ENCODE measurements at places on chromosomes 5 and 9.

GRCh38 chr5:27978322-27978721 lies 939.9 kb upstream of the CDH9 start:
- DNase-seq = no peak

GRCh38 chr5:150227606-150228273 lies 37.9 kb downstream of the SLC6A7 start:
- DNase-seq = no peak

GRCh38 chr9:23555851-23556250 lies 270.2 kb downstream of the ELAVL2 start:
- DNase-seq = no peak

DNA sequence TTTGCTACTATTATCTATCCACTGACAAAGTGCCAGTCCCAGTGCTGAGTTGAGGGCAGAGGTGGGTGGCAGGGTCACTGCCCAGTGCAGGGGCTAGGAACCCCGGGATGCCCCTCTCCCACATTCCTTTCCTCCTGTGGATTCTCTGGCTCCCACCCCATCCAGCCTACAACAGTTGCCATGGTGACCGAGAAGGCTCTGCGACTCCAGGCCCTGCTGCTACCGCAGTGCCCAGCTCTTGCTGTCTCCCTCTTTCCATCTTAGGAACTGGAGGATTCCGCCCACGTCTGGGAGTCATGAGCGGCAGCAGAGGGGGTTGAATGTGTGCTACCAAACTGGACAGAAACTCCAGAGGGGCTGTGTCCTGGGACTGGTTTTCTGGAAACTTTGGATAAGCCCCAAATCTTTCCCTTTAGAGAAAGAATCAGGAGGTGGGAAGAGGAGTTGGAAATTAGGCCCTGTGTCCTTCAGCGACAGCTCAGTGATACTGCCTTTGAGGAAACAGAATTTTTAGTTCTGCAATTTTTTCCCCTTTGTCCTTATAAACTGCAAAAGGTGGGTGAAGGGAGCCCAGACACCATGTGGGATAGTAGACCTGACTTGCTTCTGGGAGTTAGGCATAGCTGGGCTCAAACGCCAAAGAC lies 20.7 kb upstream of the C5orf47 start:
- DNase-seq = no peak

DNA sequence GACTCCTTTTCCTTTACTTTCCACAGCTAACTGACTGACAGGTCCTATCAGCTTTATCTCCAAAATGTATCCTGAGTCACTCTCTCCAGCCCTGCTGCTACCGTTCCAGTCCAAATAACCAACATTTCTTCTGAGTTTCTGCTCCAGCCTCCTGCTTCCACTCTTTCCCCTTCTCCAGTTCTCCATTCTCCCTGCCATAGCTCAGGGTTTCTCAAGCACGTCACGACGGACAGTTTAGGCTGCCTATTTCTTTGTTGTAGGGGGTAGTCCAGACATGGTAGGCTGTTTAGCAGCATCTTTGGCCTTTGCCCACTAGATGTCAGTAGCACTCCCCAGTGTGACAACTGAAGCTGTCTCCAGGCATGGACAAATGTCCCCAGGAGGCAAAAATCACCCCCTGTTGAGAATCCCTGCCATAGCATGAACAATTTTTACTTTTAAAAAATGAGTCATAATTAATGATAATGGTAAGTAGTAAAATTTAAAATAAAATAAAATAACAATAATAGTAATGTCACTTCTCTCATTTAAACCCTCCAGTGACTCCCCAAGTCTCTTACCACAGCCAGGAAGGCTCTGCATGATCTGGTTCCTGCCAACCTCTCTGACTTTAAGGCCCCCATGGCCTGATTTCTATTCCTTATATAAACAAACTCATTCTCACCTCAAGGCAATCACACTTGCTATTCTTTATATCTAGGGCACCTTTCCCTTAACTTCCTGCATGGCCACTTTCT lies 105.4 kb upstream of the FER start:
- peak; percentile 6 for DNase-seq

DNA sequence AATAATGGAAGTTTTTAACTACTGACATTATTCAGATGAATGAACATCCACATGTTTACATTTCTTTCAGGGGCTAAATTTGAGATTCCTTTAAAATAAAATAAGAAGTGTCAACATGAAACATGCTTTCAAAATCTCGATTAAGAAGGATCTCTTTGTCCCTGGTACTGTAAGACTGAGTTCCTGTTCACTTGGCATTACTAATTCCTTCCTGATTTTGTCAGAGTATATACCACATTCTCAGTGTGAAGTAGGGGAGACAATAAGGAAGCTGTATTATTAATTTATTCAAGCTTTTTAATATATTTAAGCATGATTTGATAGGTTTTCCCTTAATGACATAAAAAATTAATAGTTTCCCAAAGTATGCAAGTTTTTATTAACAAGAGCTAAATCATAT lies 81.5 kb upstream of the GRHPR start:
- DNase-seq = no peak

DNA sequence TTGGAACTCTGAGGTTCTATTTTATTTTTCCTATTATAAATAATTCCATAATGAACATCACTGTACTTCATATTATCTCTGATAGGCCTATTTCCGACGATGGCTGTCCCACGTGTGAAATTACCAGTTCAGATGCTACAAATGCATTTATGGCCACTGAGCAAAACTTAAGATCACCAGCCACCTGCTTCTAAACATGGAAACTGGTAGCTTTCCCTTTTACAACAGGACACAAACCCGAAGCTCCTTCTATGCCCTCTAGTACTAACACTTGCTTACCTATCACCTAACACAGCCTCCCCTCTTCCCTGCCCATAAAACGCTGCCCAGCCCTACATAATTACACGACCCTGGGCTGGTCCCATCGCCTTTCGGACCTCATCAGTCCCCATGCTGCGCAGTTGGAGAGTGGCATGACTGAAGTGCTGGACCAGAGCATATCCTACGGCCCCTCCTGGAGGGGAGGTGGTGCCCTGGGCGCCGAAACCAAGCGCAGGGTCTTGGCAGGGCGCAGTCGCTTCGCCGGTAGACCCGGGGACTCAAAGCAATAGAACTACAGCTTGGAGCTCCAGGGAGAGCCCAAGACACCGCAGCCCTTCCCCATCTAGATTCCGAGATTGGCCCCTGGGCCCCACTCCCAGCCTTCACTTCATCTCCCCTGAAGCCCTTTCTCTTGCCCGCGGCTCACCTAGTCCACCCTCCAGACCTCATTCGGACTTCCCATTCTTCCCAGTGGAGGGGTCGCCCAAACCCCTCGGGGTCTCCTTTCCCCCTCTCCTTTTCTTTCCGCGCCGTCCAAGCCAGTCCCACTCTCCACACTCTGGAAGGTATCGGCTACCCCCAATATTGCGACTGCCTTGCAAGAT lies 1.0 kb upstream of the SAP30L start:
- DNase-seq = peak; percentile 18

GRCh38 chr5:64569858-64570257 lies 64.0 kb downstream of the RGS7BP start:
- DNase-seq = no peak

DNA sequence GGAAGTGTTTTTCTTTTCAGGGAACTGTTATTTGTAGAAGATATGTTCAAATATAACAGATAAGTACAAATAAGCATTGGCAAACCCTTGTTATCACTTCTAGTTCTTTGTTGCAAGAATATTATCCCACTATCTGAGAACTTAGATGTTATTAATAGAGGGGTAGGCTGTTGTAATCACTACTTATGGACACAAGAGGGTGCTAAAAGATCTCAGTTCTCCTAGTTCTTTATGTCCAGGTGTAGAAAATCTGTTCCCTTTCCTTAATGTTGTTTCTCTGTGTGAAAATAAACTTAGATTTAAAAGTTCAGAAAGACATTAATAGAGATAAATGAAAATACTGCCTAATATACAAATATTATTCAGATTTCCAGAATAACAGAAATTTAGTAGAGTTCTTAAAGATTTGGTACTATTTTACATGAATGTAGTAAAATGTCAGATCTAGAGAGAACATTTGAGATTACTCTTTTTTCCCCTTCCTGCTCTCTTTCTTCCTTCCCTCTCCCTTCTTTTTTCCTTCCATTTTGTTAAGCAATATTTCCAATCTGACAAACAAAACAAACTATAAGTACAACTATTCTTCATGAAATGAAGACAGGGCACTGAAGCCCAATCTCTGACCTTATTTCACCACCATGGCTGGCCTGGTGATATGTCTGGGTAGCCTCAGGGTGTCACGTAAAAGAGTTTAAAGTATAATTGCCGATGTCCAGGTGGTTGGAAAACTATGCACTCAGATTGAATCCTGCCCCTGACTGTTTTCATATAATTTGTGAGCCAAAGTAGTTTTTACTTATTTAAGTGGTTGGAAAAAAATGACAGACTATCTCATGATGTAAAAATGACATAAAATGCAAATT lies 43.6 kb upstream of the C5orf46 start:
- DNase-seq = no peak

- no peak for DNase-seq
These were observed 4.4 kb upstream of the PRR7 start for GRCh38 chr5:177442066-177442826.

DNA sequence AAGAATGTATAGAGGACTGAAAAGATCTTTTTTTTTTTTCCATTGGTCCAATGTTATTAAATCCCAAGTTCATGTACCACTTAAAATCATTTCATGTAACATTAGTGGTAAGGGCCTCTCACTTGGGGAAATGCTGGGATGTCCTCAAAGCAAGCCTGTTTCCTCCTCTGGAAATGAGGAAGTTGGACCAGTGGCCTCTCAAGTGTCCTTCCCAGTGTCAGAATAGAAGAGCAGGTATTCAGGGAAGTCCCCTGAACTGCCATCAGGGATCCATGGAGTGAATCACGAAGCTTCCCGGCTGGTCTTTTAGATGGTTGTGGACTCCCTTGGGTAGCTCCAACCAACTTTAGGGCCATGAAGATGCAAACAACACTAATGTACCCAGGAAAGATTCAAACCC lies 55.2 kb upstream of the AFAP1L1 start:
- no peak for DNase-seq

GRCh38 chr9:2427120-2427891 lies 194.3 kb upstream of the VLDLR start:
- no peak for DNase-seq

DNA sequence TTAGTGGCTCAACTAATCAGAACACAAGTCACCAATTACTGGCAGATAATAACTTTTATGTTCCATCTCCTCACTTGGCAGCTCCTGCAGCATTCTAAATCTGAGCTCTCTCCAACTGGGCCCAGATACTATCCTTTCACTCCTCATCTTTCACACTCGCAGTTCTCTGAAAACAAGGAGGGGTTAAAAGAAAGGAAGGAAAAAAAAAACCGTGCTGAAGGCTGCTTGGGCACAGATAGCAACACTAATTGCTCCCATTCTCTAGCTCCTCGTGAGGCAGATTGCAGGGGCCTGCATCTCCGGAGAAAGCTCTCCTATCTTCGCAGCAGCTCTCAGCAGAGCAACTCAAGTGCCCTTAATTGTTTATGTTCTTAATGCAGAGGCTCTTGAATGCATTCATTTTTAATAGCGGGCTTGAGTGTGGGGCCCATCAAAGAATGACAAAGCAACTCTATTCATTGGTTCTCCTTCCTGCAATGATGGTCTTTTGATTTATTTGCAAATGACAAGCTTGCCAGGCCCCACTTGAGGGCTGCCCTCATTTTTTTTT lies 23.9 kb downstream of the TLE1 start:
- DNase-seq = no peak

DNA sequence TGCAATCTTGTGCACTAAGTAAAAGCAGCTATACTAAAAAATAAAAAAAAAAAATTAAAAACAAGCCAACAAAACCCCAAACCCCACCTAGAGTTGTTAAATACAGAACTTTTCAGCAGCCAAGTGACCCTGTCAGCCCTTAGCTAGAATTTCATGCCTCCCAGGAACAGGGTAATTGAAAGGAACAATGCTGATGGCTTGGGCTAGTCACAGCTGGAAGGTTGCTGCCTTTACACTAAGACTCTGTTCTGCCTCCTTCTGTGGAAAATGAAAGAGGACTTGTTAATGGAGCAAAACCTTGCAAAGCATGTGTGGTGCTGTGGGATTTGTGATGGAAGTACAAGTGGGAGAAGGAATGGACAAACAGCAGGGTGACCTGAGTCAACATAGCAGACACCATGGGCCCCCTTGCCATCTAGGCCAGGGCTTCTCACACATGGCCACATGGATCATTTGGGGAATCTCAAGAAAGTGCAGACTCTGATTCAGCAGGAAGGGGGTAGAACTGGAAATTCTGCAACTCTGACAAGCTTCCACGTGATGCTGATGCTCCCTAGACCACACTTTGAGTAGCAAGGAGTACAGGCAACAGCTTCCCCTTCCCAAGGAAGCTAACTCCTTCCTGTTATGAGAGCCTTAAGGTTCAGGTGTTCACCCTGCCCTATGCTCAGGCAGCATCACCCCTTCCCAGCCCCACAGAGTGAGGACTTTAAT lies 14.9 kb upstream of the TMEM252 start:
- no peak for DNase-seq

DNA sequence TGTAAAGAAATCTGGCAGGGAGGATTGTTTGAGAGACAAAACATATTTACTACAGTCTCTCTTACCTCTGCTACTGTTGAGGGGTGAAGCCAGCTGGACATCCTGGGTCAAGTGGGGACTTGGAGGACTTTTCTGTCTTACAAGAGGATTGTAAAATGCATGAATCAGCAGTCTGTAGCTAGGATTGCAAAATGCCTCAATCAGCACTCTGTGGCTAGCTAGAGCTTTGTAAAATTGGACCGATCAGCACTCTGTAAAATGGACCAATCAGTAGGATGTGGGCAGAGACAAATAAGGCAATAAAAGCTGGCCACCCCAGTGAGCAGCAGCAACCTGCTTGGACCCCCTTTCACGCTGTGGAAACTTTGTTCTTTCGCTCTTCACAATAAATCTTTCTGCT lies 995.8 kb upstream of the CDH6 start:
- DNase-seq = no peak

GRCh38 chr9:81686614-81687520 lies 2.5 kb downstream of the TLE1 start:
- no peak for DNase-seq

DNA sequence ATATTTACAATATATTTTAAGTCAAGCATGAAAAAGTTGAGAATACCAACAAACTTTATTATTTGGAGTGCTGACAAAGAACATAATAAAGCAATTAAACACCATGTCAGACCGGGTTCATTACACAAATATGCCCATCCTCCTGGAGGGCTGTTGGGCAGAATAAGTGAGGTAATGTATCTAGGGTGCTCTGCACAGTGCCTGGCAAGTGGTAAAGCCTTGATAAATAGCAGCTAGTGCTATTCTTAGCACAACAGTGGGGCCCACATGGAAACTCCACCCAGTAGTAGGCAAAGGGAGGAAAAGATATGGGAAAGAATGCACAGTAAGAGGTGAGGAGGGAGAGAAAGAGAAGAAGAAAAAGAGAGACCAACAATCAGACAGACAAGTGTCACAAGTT lies 97.7 kb downstream of the SLC1A3 start:
- no peak for DNase-seq

DNA sequence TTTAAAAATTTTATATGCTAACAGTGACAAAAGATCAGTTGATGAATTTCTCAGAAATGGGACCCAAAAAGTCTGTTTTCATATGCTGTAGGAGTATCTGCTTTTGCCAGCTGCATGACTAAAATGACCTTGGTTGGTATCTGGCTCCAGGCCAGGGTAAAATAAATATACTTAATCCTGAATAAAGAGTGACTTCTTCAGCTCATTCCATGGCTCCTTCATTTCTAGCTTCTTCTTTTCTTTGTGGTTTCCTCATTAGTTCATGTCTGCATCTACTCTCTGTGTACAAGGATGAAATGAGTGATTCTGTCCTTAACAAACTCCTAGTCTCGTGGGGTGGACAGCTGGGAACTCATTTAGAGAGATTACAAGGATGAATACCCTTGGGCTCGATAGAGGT lies 36.0 kb downstream of the RCL1 start:
- no peak for DNase-seq

GRCh38 chr5:154520861-154521453 lies 42.9 kb upstream of the HAND1 start:
- no peak for DNase-seq

- no peak for DNase-seq
These were observed 78.4 kb downstream of the BOD1 start for GRCh38 chr5:173538018-173538417.

All from activated CD8-positive, alpha-beta memory T cell treated with anti-CD3 and anti-CD28 coated beads for 48 hours (primary cell).